ENCODE measurements at places on chromosomes 16 and 17.

- no peak for DNase-seq
Observed at GRCh38 chr17:32828822-32829221, 48.1 kb downstream of the MYO1D start.

GRCh38 chr17:56982312-56982711 lies 4.4 kb downstream of the SCPEP1 start:
- DNase-seq: no peak

- no peak for DNase-seq
Observed at GRCh38 chr17:74641224-74641957, 17.9 kb upstream of the CD300E start.

- no peak for DNase-seq
Observed at GRCh38 chr16:14609716-14610115, 20.3 kb downstream of the PARN start.

DNA sequence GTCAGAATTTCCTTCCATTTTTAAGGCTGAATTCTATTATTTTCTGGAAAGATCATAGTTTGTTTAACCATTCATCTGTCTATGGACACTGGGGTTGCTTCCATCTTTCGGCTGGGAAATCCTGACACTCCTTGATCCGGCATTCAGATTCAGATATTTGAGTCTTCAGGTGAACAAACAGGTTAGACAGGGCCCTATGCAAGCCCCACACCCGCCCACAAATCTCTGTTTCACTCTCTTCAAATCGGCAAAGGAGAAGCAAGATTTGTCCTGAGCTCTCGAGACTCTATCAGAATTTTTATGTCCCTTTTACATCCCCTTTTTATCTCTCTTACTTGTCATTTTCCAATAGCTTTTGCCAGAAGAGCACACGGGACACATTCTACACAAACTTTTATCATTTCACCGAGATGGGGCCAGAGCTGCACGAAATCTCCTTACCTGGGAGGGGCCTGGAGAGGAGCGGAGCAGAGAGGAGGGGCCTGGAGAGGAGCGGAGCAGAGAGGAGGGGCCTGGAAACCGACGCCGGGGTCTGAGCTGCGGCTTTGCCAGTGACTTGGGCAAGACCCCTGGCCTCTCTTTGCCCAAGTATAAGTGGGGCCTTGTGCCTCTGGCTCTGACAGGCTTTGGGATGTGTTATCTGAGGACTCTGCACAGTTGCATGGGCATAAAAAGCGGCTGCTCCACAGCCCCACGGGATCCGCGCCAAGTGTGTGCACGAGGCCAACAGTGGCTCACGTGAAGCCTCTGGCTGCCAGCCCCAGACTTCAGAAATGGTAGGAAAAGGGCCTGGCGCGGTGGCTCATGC lies 54.3 kb upstream of the RBFOX3 start:
- DNase-seq: no peak

DNA sequence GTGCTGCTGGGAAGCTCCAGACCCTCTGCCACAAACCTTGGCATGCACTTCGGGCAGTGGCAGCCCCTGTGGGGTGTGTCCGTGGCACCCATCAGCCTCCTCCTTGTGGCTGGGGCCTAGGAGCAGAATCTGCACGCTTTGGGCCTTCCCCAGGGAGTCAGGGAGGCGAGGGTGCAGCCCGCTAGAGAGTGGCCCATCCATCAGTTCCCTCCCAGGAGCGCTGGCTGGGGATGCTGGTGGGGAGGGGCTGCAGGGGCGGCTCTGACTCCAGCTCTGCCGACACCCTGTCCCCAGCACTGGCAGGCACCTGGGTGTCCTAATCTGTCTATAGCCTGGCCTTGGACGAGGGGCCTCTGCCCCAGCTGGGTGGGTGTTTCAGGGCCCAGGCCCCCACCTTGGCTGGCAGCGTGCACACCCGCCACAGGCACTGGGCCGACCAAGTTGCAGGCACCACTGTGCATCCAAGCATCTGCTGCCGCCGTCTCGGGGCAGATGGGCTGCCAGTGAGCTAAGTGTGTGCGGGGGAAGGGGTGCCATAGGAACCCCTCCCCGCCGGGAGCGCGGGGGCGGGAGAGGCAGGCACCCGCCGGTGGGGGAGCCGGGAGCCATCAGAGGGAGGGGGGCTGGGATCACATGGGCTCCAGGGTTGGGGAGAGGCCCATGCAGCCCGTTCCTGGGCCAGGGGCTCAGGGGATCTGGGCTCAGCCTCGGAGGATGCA lies 30.2 kb downstream of the ENDOV start:
- no peak for DNase-seq

Measured in NCI-H774 (cell line).